Tibial nerve (tissue), 4 donors: ENCODE measurements at places on chromosomes 11 and 22. TPM values are rescaled to one million over a fixed set of nuclear protein-coding genes. Genes with fewer than 3 reads are reported as not detected.

- no peak for DNase-seq
These were observed 120.8 kb downstream of the NAT10 start for GRCh38 chr11:34226210-34226609.

GRCh38 chr11:103844327-103845215 is 191.9 kb upstream of the DDI1 start:
- no peak for DNase-seq

- no peak for DNase-seq
These were observed 770.6 kb downstream of the FAM181B start for GRCh38 chr11:81963018-81963417.

DNA sequence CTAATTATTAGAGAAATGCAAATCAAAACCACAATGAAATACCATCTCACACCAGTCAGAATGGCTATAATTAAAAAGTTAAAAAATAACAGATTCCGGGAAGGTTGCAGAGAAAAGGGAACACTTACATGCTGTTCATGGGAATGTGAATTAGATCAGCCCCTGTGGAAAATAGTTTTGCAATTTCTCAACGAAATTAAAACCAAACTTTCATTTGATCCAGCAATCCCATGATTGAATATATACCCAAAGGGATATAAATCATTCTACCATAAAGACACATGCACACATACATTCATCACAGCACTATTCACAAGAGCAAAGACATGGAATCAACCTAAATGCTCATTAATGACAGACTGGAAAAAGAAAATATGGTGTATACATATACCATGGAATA is 32.5 kb downstream of the NOX4 start:
- DNase-seq = no peak

- DNase-seq = peak; percentile 79
These were observed 4.2 kb downstream of the SPI1 start for GRCh38 chr11:47373876-47374719.

DNA sequence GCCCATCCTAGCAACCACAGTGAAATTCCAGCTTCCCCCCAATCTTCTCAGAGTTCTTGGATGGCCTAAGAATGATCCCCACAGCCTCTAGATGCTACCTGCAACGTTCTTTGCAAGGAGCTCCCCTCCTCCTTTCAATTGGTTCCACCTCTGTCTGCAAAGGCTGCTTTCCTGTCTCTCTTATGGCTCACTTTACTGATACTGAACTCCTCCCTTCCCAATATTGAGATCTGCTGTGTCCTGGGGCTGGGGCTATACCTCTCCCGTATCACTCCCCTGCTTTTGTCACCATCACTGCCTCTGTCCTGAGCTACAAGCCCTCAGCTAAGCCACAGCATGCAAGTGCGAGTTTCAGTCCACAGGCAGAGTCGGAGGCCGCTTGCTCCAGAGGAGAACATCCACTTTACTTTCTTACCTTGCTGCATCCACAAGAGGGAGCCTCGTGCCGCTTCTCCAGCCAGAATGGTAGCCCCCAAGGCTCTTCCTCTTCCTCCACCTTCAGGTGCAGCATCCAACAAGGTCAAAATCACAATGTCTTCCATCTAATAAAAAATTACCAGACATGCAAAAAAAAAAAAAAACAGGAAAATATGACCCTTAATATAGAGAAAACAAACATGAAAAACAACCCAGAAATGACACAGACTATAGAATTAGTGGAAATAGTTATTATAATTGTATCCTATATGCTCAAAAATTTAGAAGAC is 48.6 kb upstream of the TMEM45B start:
- DNase-seq = no peak

Gene C11orf97
- not detected for total RNA-seq
